NCI-H187 treated with DMSO at 0.1 percent for 48 hours (cell line): ENCODE measurements at places on chromosomes 6 and 20.

DNA sequence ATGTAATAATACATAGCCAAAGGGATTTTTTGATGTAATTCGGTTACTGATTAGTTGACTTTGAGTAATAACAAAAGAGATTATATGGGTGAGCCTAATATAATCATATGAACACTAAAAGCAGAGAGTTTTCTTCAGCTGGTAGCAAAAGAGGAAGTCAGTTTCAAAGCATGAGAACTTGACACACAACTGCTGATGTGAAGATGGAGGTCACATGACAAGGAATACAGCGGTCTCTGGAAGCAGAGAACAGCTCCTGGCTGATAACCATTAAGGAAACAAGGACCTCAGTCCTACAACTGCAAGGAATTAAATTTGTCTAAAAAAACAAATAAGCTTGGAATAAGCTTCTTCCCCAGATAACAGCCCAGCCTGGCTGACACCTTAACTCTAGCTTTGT lies 154.5 kb upstream of the PRND start:
- no peak for DNase-seq

GRCh38 chr6:39077882-39078594 lies 29.5 kb downstream of the GLP1R start:
- DNase-seq: no peak

GRCh38 chr6:109069746-109070145 lies 24.9 kb downstream of the SESN1 start:
- no peak for DNase-seq

- DNase-seq: no peak
Observed at GRCh38 chr6:84059082-84059481, 25.5 kb downstream of the MRAP2 start.

- DNase-seq: no peak
Observed at GRCh38 chr6:9511157-9511556, 903.7 kb downstream of the TFAP2A start.

GRCh38 chr6:92428448-92428847 lies 990.9 kb downstream of the EPHA7 start:
- no peak for DNase-seq

DNA sequence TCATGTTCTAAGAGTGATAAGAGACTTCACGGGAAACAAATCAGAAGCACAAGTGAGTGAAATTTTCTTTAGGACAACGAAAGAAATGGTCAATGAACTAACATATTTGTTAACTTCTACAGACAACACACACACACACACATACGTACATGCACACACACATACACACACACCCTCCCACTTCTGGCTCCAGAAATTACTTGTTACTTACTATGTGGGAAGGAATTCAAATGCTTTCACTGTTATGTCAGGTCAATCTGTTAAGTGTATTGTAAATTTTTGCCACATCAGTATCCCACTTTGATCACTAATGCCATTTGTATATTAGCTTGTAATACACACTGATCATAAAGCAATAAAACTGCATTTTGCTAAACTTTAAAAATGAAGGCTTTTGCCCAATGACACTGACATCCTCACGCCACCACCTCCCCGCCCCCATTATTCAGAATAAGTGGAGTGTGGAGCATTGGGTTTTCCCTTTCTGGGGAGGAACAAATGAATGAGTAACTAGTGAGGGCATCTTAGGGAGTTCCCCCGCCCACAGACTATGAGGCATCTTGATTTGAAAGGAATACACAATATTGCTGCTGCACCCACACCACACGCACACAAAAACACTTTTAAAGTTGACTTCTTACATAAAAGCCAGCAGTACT lies 76.2 kb downstream of the ATXN1 start:
- DNase-seq: no peak

GRCh38 chr6:140845701-140846100 lies 1287.0 kb upstream of the GJE1 start:
- DNase-seq: no peak

GRCh38 chr6:130306377-130306776 lies 59.4 kb upstream of the TMEM200A start:
- DNase-seq: no peak

- no peak for DNase-seq
Observed at GRCh38 chr6:163455552-163455951, 41.0 kb downstream of the QKI start.
